ENCODE measurements at places on chromosomes 7 and 10.
A peak's percentile ranks its signal among the peaks of the same experiment; 100 is the strongest.

GRCh38 chr10:107450056-107450455 lies 285.6 kb upstream of the SORCS1 start:
- DNase-seq, result no peak

DNA sequence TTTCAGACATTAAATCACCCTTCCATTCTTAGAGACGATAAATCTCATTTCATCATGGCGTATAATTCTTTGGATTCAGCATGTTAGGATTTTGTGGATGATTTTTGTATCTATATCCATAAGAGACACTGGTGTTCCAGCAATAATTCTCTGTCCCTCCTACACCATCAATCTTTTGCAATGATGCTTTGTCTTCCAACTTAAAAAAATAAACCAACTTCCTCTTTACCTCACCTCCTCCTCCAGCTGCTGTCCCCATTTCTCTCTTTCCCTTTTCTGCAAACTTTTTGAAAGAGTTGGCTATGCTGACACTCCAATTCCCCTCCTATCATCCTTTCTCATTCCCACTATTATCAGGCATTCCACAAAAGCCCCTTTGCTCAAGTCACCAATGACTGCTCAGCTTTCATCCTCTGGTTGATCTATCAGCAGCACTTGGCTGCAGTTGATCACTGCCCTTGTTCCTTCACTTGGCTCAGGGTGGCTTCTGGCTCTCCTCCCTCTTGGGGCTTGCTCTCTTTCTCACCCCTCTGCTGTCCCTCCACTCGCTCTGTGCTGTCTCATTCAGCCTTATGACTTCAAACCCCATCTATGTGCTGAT lies 130.0 kb downstream of the ARHGAP22 start:
- no peak for DNase-seq

DNA sequence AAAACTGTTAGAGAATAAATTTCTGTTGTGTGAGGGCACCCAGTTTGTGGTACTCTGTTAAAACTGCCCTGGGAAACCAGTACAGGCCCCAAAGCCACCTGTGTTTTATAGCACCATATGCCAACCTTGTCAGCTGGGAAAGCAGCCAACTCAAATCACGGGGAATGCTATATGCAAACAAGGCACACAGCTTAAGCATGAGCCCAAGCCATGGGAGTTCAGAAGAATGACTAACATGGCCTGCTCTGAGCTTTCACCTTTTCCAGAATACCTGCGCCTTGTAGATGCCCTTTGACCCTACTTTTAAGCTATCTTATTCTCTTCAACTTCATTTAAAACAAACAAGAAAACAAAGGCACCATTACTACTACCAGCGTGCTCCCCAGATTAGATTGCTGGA lies 5.5 kb upstream of the SLC25A13 start:
- DNase-seq, result no peak

DNA sequence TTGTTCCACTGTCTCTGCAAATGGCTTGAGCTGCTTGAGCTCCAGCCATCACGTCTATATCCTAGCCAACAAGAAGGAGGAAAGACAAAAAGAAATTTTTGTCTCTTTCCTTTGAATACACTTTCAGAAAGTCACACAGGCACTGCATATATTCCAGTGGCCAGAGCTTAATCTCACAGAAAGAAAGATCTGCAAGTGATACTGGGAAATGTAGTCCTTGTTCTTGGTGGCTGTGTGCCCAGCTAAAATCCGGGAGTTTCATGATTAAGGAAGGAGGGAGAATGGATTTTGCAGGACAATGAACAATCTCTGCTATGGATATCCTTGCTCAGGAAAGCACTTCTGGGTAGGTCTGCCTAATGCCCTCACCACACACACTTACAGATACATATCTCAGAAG lies 19.5 kb upstream of the DLG5 start:
- no peak for DNase-seq

- DNase-seq, result peak; percentile 41
These were observed at the start of gene ITGB8 for GRCh38 chr7:20330239-20330927. Gene ITGB8, plus strand, starts transcription at chr7:20330900. Its CDS starts 907 bp downstream, at chr7:20331807.

- DNase-seq, result no peak
These were observed 144.5 kb upstream of the AGR3 start for GRCh38 chr7:17026269-17026668.

DNA sequence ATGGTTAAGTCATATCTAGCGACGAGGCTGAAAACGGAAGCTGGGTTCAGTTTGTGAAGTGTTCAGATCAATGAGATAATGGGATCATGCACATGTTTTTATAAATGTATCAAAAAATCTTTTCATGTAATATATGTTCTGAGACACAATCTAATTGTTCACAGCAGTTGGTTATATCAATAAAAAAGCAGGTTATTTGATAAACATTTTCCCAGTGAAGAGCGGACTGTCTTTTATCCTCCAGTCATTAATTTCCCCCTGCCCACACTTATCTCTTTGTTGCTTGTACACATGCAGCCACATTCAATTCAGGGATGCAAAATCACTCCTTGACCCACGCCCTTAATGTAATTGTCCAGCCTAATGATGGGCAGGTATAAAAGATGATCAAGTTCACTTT lies 563.1 kb downstream of the INHBA start:
- DNase-seq, result no peak

DNA sequence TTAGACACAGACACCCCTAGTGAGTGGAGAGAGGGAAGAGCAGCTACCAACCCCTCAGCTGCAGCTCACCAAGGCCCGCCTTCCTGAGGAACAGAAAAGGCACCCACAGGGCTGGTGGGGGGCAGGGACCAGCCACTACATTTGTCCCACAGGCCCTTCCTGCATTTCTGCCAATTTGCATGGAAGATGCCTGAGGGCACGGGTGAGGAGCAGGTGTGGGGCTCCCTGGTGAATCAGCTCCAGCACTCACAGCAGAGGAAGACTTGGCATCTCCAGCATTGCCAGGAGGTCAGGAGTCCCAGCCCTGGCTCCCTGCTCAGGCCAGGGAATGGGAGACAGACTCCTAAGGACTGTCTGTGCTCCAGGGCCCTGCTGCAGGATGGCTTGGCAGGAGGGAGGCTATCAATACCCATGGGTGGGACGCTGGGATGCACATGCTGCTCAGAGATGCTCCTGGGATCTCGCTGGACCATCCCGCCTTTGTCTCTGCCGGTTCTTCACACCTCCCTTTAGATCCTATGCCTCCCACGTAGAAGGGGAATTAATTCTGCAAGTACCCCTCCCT lies 109.7 kb downstream of the SLIT1 start:
- DNase-seq, result no peak

DNA sequence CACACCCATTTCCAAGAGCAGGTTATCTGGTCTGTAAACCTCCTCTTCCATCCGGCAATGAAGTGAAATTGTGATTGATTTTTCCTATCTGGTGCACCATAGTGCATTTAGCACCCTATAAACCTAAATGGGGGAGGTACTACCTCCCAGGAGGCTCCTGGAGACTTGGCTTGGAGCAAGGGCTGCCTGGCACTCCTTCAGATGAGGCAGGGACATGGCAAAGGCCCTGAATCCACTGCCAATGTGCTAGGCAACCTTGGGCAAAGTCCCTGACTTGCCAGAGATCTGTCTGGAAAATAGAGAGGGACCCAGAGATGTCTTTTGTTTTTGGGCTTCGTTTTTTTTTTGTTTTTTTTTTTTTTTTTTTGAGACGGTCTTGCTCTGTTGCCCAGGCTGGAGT lies 6.7 kb upstream of the GRID1 start:
- no peak for DNase-seq

- no peak for DNase-seq
These were observed 694 bp upstream of the FAS start for GRCh38 chr10:88989824-88990383.

DNA sequence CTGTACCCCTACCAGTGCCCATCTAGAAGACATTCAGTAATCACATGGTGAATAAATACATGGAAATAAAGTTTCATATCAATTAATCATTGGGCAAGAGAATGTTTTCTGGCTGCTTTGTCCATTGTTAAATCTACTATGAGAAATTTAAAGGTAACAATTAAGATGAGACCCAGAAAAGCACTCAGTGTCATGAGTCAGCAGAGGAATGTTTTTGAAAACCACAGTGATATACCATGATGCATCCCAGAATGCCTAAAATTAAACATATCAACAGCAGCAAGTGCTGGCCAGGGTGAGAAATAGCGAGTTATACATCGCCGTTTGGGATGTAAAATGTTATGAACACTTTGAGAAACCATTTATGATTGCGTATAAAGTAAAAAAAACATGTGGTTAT lies 825.3 kb upstream of the C7orf33 start:
- no peak for DNase-seq

GRCh38 chr10:70551971-70552422 lies 50.5 kb downstream of the PRF1 start:
- DNase-seq, result no peak

- no peak for DNase-seq
These were observed 42.5 kb downstream of the STK17A start for GRCh38 chr7:43625453-43625852.

- no peak for DNase-seq
These were observed 117.6 kb upstream of the PDLIM1 start for GRCh38 chr10:95408148-95408960.

DNA sequence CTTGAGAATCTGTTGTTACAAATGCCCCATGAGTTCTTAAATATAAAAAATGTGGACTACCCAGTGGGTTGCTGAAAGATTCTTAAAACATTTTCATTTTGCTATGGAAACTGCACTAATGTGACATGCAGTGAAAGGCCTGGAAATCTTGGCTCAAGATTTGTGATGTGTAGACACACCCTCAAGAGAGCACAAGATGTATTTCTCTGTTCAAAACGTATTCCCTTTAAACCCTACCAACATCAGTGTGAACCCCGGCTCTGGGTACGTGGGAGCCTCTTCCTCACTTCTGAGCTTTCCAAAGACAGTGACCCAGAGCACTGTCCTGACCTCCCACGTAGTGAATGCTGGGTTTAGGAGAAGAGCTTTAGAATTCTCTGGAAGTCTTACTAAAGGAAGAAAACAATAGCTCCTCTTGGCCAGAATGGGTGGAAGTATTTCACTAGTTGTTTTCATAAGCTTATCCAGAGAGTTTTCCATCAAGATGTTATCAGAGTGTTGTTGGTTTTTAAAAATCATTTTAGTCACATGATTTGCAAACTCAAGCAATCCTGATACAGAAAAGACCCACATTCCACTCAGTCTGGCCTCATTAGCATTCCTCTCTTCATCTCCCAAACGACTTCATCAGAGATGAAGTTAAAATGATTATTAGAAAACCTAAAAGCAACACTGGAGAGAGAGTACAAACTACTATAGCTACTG lies 81.5 kb upstream of the AFAP1L2 start:
- no peak for DNase-seq

DNA sequence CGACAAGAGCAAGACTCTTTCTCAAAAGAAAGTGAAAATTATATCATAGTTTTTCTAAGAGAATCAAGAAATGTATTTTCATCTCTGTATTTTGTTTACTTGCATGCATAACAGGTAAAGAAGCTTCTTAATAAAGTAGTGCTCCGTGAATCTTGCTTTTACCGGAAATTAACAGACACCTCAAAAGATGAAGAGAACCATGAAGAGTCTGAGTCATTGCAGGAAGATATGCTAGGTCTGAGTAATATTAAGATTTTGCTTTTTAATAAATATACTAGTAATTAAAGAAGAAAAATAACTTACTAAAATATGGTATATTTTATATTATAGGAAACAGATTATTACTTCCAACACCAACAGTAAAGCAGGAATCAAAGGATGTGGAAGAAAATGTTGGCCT lies 39.5 kb upstream of the STOX1 start:
- DNase-seq, result no peak

DNA sequence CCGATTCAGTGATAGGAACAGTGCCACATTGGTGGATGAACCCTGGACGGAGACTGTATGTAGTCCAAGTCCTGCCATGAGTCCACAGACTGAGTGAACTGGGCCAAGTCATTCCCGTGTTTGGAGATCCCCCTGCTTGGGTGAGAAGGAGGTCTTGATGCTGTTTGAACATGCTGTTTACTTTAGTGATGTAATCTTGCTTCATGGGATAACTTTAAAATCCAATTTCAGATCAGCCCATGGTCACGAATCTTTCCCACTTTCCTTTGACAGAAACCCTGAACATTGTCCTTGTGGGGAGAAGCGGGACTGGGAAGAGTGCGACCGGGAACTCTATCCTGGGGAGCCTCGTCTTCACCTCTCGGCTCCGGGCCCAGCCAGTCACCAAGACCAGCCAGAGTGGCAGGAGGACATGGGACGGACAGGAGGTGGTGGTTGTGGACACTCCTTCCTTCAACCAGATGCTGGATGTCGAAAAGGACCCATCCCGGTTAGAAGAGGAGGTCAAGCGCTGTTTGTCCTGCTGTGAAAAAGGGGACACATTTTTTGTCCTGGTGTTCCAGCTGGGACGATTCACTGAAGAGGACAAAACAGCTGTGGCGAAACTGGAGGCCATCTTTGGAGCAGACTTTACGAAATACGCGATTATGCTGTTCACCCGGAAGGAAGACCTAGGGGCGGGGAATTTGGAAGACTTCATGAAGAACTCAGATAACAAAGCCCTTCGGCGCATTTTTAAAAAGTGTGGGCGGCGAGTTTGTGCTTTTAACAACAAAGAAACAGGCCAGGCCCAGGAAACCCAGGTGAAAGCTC lies 26.6 kb downstream of the GIMAP8 start:
- no peak for DNase-seq

DNA sequence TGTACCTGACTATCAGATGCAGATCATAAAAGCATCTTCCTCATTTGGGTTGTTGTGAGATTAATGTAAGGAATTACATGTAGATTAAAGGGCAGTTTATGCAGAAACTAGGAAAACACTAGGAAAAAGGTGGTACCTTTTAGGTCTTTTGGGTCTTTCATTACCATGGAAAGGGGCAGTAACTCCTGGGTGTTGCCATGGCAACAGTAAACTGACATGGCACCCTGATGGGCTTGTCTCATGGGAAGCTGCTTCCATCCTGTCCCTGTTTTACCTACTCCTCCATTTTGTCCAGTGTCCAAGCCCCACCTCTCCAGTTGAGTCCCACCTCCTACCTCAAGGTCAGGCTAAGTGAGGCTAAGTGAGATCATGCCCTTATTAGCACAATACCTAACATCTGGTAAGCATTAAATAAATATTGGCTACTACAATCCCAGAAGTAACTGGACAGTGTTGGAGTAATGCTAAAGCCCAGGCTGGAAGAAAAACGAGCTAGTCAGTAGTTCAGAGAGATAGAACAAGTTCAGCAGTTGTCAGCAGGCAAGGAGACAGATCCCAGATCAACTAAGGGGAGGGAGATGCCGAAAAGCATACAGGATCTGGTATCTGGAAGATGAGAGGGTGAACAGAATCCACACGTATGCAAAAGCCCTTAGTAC lies 240.0 kb upstream of the AUTS2 start:
- DNase-seq, result no peak

GRCh38 chr10:88525371-88526069 lies 57.6 kb downstream of the RNLS start:
- no peak for DNase-seq

DNA sequence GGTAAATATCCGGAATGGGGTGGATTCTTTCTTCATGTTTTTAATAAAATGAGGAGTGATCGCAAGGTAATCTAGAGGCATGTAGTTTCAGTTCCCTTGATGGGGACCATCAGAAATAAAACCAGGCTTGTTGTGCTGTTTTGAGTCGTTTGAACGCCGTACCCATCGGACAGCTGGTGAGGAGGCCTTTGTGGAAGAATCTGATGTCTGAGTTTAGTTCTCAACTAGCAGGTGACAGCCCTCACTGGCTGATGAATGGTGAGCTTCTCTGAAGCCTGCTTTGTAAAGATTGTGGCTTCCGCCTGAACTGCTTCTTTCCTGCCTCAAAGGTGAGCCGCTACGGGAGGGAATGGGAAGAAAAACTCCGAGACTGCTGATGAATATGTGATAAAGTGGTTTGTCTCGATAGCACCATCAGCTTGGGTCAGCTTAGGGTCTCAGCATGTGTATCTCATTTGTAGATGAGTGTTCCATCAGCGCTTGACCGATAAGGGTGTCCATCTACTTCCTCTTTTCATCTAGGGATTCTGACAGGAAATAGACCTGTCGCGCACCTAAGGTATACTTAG lies 977 bp downstream of the TMEM248 start:
- no peak for DNase-seq

Data from stimulated activated CD8-positive, alpha-beta memory T cell treated with anti-CD3 and anti-CD28 coated beads, Interleukin-15, amount 100 ng/mL, for 24 hours (primary cell).